Activated B cell treated with CpG ODN at 0.5 μM for 24 hours (primary cell): ENCODE measurements at places on chromosomes 4 and X. TPM values are rescaled to one million over a fixed set of nuclear protein-coding genes. Genes with fewer than 3 reads are reported as not detected.

GRCh38 chr4:79209081-79209480 lies 116.8 kb downstream of the NAA11 start:
- no peak for DNase-seq

The ASMT gene
- total RNA-seq: 0.44 and 0.69 TPM in 2 replicates

DNA sequence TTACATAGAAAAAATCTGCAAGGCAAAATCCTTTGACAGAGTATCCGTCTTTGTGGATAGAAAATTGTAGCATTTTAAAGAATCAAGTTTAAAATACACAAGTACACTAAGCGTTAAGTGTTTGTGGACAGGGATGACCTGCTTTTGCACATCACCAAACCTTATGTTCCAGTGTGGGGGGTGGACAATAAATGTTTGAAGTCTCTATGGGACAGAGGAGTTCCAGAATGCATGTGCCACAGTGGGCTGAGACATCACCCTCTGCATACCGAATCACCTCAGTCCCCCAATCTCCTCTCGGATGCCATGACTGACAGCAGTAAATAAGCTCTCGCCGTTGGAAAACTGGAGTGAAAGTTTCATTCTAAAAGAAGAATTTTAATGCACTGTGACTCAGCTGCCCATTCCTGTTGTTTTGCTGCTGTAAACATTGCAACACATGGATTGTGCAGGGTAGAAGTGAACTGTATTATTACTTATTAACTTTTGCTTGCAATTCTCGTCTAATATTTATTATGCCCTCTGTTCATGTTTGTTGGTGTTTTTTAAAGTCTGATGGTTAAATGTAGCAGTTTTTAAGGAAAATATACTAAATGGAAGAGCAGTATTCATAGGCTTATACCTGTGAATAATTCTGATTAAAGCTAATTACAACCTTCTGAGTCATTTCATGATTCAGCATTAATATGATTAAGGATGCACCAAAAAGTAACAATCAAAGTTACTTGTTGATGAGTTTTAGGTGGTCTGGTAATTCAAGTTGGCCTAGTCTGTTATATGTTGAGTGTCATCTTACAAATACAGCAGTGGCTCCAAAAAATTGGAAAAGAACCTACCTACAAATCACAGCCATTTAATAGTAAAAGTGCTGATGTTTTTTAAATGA lies 24.0 kb downstream of the CDKN2AIP start:
- DNase-seq: no peak

GRCh38 chrX:10286195-10286594 lies 129.4 kb downstream of the CLCN4 start:
- DNase-seq: no peak

GRCh38 chr4:36241771-36242170 lies 2.5 kb downstream of the ARAP2 start:
- no peak for DNase-seq

GRCh38 chrX:39835776-39836175 lies 262.0 kb downstream of the BCOR start:
- DNase-seq: no peak

- DNase-seq: no peak
These were observed 133.3 kb downstream of the GATB start for GRCh38 chr4:151627491-151627890.

DNA sequence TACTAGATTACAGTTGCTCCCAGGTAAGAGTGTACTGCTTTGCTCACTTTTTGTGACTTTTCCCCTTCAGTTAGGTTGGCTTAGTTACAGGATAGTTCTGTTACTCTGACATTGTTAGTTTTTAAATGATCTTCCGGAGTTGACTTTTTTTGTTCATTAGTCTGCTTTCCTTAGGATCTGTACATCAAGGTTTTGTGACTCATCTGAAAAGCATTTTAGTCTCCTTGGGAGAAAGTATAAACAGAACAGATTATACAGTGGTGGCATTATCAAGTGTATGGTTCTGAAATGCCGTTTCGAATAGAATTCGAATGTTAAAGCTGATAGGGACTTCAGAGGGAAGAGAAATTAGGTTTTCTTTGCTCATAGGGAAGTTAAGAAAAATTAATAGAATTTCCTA lies 63.3 kb downstream of the USP9X start:
- no peak for DNase-seq

- DNase-seq: no peak
These were observed 91.1 kb upstream of the KIT start for GRCh38 chr4:54566608-54567007.

GRCh38 chrX:108641589-108642272 lies 94.6 kb downstream of the IRS4 start:
- no peak for DNase-seq

The POU3F4 gene
- not detected in 2 replicates for total RNA-seq

The KLB gene
- 0.18 and 0.20 TPM in 2 replicates for total RNA-seq

DNA sequence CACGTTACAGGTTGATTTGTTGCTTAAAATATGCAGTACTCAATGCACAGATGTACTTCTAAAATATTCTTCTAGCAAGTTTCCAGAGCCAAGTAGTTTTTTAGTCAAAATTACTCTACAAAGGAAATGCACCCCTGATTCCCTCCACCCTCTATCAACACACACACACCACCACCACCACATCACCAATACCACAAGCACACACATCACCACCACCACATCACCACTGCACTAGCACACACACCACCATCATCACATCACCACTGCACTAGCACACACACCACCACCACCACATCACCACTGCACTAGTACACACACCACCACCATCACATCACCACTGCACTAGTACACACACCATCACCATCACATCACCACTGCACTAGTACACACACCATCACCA lies 105.2 kb upstream of the FRG1 start:
- DNase-seq: no peak

DNA sequence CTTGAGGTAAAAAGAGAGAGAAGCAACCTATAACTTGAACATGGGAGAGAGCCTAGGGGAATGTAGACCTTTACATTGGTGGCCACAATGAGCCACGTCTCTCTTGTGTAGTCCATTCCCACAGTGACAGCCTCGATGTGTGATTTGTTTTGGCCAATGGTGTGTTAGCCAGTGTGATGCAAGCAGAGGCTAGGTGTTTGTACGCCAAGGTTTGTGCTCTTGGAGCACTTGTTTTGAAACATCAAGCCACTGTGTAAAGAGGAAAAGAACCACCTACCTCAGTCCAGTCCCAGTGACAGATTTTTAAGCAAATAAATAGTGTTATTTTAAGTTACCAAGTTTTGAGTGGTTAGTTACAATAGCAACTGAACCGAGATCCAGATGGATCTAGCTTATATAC lies 23.9 kb upstream of the TMEM192 start:
- no peak for DNase-seq

- no peak for DNase-seq
These were observed 8.5 kb downstream of the RAB9A start for GRCh38 chrX:13697455-13697854.

DNA sequence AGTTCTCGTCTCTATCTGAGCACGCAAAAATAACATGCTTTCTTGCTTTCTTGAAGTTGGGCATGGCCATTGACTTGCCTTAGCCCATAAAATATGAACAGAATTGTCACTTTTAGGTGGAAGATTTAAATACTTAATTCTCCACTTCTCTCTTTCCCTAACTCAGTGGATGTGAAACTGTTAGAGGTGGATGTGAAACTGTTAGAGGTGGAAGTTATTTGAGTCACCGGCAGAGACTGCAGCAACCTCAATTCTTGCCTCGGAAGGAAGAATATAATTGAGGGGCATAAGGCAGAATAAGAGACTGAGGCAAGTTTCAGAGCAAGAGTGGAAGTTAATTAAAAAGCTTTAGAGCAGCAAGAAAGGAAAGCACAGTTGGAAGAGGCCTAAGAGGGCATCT lies 2.8 kb upstream of the PARM1 start:
- DNase-seq: no peak

The ETDA gene
- total RNA-seq: not detected in 2 replicates

The SMIM43 gene
- total RNA-seq: not detected in 2 replicates

- no peak for DNase-seq
These were observed 41.5 kb downstream of the HHIP start for GRCh38 chr4:144687466-144687865.

DNA sequence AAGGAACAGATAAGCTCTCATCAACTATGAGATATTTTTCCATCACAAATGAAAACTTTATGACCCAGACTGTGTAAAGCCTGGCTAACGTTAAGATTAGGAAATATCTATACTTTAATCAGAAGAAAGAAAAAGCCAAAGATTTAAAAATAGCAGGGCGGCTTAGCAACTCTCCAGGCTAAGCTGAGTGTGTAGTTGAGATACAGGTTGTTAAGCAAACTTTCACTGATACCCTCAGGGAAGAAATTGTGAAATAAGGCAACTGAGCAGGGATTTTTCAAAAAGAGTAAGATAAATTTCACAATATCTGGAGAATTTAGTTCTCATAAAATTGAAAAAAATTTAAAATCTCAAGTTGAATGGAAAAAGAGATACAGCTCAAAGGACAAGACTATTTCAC lies 382.0 kb downstream of the RAPGEF2 start:
- no peak for DNase-seq

The INTU gene
- 0.02 TPM in 1 of 2 replicates, not detected in the other for total RNA-seq

DNA sequence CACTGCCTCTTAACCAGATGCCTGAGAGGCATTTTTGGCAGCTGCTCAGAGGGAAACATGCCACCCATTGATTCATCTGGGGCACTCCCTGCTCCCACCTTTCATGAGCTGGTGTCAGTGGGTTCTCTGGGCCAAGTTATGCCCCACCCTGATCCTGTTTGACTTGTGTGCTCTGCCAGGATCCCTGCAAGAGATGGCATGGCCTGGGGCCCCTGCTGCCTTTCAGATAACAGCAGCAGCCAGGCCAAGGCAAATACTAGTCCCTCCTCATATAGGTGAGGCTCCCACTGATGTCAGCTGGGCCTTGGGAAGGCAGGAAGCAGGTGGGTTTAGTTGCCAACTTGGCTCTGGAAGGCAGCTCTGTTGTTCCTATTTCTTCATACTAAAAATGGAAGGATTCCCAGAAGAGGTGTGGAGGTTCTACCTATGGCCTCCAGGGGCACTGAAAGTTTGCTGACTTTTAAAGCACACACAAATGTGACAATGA lies 192.9 kb upstream of the RBPJ start:
- no peak for DNase-seq

DNA sequence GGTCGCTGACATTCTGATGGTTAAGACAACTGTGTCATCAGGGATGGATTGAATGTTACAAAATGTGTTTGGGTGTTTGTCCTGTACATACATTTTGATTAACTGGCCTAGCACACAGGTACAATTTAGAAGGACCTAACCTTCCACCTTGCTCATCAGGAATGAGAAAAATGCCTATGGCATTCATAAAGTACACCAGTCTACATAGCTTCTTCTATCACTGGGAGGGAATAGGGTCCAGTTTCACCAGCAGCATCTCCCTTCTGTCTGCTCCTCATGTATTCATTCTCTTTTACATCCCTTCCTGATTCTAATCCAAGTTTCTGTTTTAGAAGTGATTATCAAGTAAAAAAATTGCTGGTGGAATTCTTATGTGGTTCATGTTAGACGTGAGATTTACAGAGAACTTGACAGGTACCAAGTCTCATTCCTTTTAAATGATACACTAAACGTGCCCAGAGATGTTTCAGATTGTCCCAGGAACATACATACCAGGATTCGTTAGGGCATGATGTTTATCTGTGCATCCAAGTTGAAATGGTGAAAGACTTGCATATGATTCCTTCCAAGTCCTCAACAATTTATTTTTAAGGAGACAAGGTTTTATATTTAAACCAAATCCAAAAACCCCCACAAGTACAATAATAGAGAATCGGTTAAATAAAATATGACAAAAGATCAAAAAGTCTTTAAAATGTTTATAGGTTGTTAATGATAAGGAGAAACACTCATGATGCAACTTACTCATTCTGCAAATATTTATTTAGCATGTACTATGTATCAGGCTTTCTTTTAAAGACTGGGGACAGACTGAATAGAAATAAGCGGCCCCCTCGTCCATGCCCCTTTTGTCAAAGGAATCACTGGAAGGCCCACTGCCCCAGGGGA lies 359.1 kb downstream of the ZNF674 start:
- no peak for DNase-seq

- no peak for DNase-seq
These were observed 57.5 kb upstream of the SCML1 start for GRCh38 chrX:17679820-17680219.

The GLRA2 gene
- total RNA-seq: not detected in 2 replicates

DNA sequence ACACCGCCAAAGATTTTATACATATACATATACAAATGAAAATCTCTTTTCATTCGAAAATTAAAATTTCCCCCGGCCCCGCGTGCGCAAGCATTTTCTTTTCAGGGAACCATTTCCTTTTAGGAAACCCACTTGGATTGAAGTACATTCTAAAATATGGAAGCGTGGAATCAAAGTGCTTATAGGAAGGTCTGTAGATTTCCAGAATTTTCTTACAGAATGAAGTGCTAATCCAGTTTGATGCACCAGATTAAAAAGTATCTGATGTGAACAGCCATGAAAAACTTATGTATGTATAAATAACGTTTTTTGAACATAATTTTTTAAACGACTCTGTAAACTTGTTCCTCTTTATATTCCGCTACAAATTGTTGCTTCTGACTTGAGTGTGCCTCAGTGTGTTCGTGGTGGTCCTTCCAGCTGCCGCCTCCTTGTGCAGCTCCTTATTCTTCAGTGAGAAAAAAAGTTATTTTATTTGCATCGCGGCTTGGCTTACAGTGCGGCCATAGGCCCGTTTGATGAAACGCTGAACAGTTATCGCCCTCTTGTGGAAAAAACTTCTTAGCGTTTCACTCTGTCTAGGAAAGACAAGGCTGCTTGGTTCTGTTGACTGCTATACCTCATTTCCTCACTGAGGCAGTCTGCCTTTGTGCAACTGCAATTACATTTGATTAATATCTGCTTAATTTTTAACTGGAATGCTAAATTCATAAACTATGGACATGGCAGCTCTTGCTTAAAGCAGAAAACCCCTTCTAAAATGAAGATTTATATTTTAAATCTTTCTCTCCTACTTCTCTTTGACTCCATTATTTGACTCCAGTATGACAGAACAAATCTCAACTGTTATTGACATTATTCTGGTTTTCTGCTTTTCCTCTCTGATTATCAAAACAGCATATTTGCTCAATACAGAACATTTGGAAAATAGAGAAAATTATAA lies 4.7 kb upstream of the NKX6-1 start:
- DNase-seq: no peak

GRCh38 chr4:22597471-22597870 lies 81.6 kb upstream of the ADGRA3 start:
- DNase-seq: no peak

DNA sequence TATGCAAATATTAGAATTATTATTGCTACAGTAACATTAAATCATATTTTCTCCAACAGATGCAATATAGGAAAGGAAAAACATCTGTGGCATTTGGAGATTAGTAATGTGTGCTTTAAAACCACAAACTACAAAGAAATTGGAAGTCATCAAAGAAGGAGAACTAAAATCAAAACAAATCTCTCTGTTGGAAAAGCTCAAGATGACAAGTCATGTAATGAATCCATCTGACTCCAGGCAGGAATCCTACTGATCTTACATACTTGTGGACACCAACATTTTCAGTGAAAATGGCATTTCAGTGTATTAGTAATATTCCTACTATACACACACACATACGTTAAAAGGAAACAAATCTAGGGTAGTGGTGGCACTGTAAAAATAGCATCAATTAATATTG lies 98.2 kb downstream of the SLC39A8 start:
- no peak for DNase-seq

GRCh38 chr4:22686141-22686540 lies 6.6 kb upstream of the GBA3 start:
- no peak for DNase-seq
